ENCODE measurements at places on chromosomes 2 and 18.

- no peak for DNase-seq
Observed at GRCh38 chr18:78953566-78953965, 26.1 kb upstream of the SALL3 start.

DNA sequence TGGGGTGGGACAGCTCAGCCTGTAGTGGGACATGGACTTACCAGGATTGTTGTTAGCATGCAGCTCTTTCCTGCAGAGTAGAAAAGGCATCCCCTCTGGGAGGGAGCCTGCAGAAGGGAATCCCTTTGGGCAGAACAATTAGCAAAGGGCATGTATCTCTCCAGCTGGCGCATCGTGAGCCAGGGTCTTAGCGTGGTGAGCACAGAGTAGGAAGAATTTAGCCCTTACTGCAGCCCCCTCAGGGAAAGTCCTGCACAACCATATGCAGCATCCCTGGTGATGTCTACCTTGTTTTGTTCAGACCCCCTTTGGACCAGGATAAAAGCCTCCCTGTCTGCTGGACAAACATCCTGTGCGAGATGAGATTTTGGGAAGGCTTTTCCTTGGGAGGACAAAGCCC lies 292.1 kb downstream of the SLC4A3 start:
- no peak for DNase-seq

GRCh38 chr2:88747990-88748389 lies 56.5 kb downstream of the RPIA start:
- no peak for DNase-seq

GRCh38 chr2:137566387-137566786 lies 397.9 kb upstream of the HNMT start:
- no peak for DNase-seq

- DNase-seq = no peak
Observed at GRCh38 chr2:10057231-10058107, 14.1 kb downstream of the KLF11 start.

- DNase-seq = no peak
Observed at GRCh38 chr18:45255197-45255890, 359.9 kb upstream of the SLC14A2 start.

- DNase-seq = no peak
Observed at GRCh38 chr18:44090453-44090852, 590.2 kb upstream of the SETBP1 start.

GRCh38 chr18:70411876-70412435 lies 123.1 kb downstream of the SOCS6 start:
- DNase-seq = no peak

DNA sequence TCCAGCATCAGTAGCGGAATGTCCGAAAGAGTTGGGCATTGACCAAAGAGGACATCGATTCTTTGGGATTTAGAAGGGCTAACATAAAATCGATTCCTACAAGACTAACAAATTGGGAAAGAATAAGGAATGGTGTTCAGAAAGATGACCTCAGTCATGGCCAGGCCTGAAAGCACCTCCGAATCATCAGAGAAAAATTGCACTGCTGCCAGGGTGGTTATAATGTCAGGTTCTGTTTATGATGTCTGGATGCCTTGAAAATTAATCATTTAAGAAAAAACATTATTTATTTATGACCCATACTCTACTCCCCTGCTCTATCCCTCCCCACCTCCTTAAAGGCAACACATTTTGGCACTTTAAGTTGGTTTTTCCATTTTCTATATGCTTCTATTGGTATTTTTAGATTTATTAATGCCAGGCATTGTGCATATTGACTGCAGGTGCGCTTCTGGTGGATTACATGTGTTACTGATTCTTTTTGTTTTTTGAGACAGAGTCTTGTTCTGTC lies 104.7 kb downstream of the MYCN start:
- no peak for DNase-seq

GRCh38 chr2:239640210-239640609 lies 239.4 kb upstream of the HDAC4 start:
- no peak for DNase-seq

DNA sequence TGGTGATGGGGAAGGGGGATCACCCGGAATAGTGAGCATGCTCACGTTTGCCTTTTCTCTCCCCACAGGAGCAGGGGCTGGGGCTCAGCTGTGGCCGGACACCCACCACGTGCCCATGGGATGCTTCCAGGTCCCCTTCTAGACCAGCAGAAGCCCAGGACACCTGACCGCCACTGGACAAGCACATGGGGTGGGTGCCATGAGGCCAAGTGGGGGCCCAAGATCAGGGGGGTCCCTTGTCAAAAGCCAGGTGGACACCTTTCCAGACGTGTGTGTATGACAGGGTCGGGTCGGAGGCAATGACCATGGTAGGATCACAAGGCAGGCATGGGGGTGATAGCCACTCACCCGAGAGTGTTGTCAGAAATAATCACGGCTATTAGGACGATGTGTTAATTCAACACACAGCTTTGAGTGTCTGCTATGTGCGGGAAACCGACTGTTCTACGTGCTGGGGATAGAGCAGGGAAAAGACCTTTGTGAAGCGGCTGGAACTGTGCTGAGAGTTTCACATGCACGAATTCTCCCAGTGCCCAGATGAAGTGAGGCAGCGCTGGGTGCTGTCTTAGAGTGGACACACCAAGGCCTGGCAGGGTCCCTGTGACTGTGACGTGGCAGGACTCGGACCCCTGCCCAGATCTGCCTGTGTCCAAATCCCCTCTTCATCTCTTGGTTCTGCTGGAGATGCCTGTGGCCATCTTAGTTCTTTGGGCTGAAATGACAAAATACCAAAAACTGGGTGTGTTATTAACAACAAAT lies 244.7 kb downstream of the NDUFA10 start:
- no peak for DNase-seq

GRCh38 chr2:63614983-63615945 lies 26.5 kb downstream of the MDH1 start:
- no peak for DNase-seq

DNA sequence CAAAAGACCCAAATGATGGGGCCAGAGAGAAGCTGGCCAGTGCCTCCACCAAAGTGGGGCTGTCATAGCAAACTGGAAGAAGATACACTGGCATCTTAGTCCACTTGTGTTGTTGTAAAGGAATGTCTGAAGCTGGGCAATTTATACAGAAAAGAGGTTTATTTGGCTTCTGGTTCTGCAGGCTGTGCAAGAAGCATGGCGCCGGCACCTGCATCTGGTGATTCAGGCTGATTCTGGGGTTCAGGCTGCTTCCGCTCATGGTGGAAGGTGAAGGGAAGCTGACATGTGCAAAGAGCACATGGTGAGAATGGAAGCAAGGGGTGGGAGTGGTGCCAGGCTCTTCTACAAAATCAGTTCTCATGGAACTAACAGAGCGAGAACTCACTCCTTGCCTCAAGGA lies 135.9 kb upstream of the TWIST2 start:
- DNase-seq = no peak

GRCh38 chr18:9683418-9684396 lies 24.4 kb upstream of the RAB31 start:
- DNase-seq = no peak

DNA sequence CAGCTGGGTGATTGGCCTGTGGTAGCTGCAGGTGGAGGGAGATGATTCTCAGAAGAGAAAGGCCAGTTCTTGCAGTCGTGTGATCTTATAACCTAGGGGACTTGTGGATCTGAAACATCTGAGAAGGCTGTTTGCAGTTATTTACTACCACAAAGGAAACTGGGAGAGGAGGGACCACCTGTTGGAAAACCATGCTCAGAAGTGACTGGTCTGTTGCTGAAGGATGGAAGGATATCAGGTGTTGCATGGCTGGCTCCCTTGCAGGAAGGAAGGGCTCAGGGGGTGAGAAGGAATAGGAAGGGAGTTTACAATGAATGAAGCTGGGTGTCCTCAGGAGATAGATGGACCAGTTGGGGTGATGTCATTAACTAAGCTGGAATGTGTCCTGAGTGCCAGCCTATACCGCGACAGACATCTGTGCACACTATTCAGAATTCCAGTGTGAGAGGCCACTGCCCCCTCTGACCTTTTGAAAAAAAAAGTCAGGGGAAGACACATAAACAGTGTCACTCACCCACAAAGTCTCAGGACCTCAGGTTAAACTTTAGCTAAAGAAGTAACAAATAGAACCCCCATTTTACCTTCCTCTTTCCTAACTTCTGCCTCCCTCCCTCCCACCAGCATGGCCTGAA lies 17.5 kb downstream of the IGFBP2 start:
- DNase-seq = no peak

- no peak for DNase-seq
Observed at GRCh38 chr2:79512442-79513401, at the start of gene CTNNA2. Gene CTNNA2 (plus strand): TSS chr2:79513051.

DNA sequence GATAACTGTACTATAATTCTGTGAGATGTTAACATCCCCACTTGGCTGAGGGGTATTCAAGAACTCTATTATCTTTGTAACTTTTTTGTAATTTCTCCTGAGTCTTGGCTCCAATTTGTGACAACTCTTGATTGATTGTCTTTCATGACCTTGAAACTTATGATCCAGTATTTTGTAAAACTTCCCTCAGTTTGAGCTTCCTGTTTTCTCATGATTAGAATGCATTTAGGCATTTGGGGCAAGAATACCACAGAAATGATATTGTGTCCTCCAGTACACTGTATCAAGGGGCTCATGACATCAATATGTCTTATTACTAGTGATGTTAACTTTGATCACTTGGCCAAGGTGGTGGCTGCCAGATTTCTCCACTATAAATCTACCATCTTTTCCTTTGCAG lies 37.4 kb downstream of the PNO1 start:
- DNase-seq = no peak

GRCh38 chr2:26816893-26817292 lies 31.0 kb downstream of the CENPA start:
- DNase-seq = no peak

DNA sequence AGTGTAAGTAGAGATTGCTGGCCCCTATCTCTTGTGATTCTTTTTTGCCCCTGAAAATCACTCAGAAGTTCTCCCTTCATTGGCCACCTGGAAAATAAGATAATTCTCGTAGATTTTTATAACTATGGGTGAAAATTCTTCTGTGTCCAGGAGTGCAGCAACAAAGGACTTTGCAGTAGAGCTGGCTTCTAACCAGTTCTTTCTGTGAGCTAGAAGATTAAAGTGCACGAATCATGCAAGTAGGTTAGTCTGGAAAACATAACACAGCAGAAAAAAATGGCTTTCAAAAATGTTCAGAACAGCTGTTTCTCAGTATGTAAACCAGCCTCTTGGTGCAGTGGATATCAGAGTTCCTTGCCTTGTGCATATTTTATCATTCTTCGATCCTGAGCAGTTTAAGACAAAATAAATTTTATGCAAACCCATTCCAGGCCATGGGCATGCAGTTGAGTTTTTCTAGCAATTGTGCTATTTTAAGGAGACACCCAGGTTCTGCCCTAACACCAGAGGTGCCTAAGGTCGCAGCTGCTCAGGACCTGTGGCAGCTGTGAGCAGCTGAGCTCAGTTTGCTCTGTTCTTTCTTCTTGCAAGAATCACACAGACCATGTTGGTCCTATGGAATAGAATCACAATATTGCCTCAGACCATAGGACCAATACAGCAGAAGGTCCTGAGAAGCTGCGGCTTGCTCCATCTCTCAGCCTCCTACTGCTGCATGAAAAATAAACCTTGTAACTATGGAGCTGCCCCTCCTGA lies 80.9 kb upstream of the BCL2L11 start:
- no peak for DNase-seq

GRCh38 chr2:215998636-215999035 lies 14.7 kb downstream of the MREG start:
- no peak for DNase-seq

DNA sequence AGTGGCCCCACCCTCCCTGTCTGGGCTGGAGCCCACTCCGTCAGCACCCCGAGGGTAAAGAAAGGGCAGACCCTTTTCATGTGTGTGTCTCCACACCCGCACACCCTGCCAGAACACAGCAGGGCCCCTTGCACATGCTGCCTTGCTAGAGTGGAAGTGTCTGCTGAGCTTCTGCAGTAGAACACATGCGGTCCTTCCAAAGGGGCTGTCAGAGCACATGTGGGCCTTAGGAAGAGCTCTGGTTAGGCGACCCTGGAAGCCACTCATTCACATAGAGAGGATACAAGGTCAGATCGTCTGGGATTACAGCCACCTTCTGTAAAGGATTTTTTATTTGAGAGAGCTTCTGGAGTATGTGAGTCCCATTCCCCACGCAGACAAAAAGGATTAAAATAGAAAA lies 613.2 kb upstream of the RAB6C start:
- DNase-seq = no peak

- DNase-seq = no peak
Observed at GRCh38 chr18:80009661-80010550, 21.5 kb upstream of the TXNL4A start.

DNA sequence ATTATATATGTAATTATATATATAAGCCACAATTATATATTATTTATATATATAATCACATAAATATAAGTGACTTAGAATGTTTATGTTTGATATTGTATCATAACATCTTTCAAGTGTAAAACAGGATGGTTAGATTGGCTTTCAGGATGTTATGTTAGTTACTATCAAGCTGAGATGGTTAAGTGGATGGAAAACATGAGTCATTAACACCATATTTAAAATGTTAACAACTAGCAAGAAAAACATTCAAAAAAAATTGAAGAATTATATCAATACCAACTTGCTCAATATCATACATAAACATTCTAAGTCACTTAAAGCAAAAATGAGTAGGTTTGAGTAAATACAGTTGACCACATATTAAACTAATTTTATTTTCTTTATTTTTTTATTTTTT lies 21.8 kb upstream of the RAB27B start:
- no peak for DNase-seq

DNA sequence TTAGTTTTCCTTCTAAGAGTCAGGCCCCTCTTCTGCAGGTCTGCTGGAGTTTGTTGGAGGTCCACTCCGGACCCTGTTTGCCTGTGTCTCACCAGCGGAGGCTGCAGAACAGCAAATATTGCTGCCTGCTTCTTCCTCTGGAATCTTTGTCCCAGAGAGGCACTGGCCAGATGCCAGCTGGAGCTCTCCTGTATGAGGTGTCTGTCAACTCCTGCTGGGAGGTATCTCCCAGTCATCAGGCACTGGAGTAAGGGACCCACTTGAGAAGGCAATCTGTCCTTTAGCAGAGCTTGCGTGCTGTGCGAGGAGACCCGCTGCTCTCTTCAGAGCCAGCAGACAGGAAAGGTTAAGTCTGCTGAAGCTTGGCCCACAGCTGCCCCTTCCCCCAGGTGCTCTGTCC lies 4.8 kb downstream of the REG1B start:
- no peak for DNase-seq

GRCh38 chr2:47697000-47697601 lies 85.8 kb upstream of the MSH6 start:
- DNase-seq = no peak

DNA sequence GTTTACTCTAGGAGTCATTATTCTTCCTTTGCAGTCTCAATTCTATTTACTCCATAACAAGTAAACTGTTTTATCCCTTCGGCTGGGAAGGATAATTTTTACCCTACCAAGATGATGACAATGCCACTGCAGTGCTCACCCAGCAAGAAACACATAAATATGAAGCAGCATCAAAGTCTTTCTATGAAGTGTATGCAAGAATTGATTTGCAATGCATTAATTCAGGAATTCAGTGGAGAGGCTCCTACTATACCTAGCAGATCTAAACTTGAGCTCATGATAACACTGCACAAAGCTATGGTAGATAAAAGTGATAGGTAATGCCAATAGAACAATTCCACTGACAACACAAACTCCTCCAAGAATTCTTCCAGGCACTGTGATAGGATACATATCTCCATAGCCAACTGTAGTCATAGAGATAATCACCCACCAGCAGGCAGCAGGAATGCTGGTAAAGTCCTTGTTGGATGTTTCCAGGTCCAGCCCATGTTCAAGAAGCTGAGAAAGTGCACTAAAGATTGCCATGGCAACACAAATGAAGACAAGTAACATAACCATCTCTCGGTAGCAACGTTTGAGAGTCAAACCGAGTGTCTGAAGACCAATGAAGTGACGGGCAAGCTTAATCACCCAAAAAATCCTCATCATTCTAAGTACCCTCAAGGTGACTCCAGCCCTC lies 49.9 kb downstream of the KCNG3 start:
- no peak for DNase-seq
